ENCODE measurements at places on chromosomes 7 and 10.

DNA sequence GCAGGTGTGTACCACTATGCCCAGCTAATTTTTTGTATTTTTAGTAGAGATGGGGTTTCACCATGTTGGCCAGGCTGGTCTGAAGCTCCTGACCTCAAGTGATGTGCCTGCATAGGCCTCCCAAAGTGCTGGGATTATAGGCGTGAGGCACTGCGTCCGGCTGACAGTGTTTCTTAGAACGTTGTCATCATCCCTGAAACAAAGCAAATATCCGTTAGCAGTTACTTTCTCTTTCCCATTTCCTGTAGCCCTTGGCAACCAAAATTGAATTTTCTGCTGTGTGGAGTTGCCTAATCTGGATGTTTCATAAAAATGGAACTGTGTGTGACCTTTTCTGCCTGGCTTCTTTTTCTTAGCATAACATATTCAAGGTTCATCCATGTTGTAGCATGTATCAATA is 22.4 kb downstream of the ZNF33A start:
- no peak for DNase-seq

- DNase-seq: no peak
These were observed 107.8 kb downstream of the RAB18 start for GRCh38 chr10:27611744-27612550.

GRCh38 chr7:744854-745430 is 17.9 kb upstream of the PRKAR1B start:
- DNase-seq: no peak

DNA sequence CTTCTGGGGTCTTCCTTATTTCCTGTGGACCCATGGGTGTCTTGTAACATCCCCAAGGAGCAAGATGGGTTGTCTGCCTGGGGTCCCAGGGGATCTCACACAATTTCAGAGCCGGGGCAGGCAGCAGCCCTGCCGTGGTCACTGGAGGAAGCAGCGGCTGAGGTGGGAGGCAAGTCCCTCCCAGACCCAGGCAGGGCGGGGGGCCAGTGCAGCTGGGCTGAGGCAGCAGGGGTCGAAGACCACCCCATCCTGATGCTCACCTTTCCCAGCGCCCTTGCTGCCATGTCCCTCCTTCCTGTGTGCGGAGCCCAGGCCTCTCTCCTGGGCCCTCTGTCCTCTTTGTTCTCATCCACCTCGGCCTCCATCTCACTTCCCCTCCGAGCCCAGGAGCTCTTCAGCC is 583.0 kb upstream of the COBL start:
- no peak for DNase-seq

Data from nephron progenitor cell (in vitro differentiated cells).